Mesothelial cell of epicardium (in vitro differentiated cells): ENCODE measurements at places on chromosomes 2 and 18.
A peak's percentile ranks its signal among the peaks of the same experiment; 100 is the strongest.

GRCh38 chr18:80132180-80132812, 23.2 kb downstream of the ADNP2 start:
- no peak overlapping the region for H3K4me3 ChIP-seq
- no peaks in the 10 kb centered on the region for H3K27me3 ChIP-seq
- H3K27ac ChIP-seq, result peak overlapping the region; percentile 23
- peaks cover 21% of the 10 kb centered on the region for H3K4me1 ChIP-seq

- no peak for DNase-seq
- no peak overlapping the region for H3K27ac ChIP-seq
- H3K4me3 ChIP-seq, result no peak overlapping the region
- peaks cover 5% of the 10 kb centered on the region for H3K27me3 ChIP-seq
These were observed 22.1 kb upstream of the DOCK10 start for GRCh38 chr2:225064362-225064761.

- no peaks in the 10 kb centered on the region for H3K36me3 ChIP-seq
- H3K4me1 ChIP-seq, result no peaks in the 10 kb centered on the region
- H3K27ac ChIP-seq, result no peak overlapping the region
- no peak overlapping the region for H3K4me3 ChIP-seq
- peaks cover 8% of the 10 kb centered on the region for H3K27me3 ChIP-seq
- no peak for DNase-seq
These were observed 6.4 kb upstream of the CTLA4 start for GRCh38 chr2:203861197-203861596.

DNA sequence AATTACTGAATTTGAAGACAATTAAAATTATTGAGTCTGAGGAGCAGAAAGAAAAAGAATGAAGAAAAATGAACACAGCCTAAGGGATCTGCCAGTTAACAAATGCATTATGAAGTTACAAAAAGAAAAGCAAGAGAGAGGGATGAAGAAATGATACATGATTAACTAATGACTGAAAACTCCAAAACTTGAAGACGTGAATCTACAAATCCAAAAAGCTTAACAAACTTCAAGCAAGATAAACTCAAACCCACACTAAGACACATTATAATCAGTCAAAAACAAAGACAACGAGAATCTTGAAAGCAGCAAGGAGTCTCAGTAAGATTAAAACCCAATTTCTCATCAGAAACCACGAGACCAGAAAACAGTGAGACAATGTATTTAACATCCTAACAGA, 15.6 kb downstream of the RPRD1A start:
- H3K4me1 ChIP-seq, result no peaks in the 10 kb centered on the region
- H3K36me3 ChIP-seq, result peaks cover 60% of the 10 kb centered on the region
- H3K27ac ChIP-seq, result no peak overlapping the region

GRCh38 chr18:79381811-79382311, 13.9 kb upstream of the NFATC1 start:
- no peak for DNase-seq
- peaks cover 12% of the 10 kb centered on the region for H3K36me3 ChIP-seq
- H3K4me3 ChIP-seq, result no peak overlapping the region
- no peaks in the 10 kb centered on the region for H3K4me1 ChIP-seq
- H3K27ac ChIP-seq, result no peak overlapping the region
